ENCODE measurements at places on chromosomes 16 and 17.

DNA sequence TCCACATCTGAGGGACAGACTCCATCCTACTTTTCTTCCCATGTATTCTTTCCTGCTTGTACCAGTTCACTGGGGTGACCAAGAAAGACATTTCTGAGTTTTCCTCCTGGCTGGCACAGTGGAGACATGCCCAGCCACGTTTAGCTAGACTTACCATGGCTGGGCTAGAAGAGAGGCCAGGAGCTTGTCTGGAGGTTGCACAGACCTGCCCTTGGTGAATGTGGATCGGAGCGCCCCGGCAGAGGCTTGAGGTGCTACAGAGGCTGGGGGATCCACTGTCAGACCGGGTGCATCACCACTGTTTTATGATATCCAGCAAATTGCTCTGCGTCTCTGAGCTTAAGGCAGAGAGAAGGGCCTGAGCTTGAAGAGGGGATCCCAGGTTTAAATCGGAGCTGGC is 3.5 kb downstream of the IL4R start:
- DNase-seq = no peak

GRCh38 chr17:67546578-67547527 is 169.8 kb downstream of the PITPNC1 start:
- no peak for DNase-seq

DNA sequence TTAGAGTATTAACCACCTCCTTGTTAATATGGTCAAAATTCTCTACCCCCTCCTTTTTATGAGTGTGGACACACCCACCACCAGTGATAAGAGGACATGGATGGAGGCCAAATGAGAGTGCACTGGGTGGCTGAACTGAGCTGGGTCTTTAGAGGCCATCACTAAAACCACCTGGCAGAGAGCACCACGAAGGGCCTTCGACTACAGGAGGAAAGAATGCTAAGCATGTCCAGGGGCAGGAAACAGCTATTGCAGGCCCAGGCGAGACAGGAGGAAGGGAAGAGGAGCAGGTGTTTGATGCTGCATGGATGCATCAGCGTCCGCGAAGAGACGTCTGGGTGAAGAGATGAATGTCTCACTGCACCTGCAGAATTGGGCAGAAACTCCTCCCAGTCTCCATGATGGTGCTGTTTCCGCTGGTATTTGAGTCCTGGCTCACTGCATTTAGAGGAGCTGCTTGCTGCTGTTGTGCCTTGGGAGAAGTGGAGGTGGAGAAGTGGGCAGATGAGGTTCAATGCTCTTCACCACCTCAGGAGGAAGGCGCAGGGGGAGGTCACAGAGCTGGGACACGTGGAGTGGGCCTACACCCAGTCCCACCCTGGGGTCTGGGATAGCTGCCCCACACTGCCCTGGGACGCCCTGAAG is 33.2 kb downstream of the SPHK1 start:
- DNase-seq = peak; percentile 15

GRCh38 chr16:4814542-4815173 is 12.2 kb upstream of the ROGDI start:
- no peak for DNase-seq

- DNase-seq = no peak
These were observed 39.4 kb downstream of the CAPNS2 start for GRCh38 chr16:55605754-55606336.

GRCh38 chr17:18213666-18214270 is 11.7 kb upstream of the LLGL1 start:
- no peak for DNase-seq

GRCh38 chr16:81403208-81403600 is 41.4 kb upstream of the CMIP start:
- no peak for DNase-seq

DNA sequence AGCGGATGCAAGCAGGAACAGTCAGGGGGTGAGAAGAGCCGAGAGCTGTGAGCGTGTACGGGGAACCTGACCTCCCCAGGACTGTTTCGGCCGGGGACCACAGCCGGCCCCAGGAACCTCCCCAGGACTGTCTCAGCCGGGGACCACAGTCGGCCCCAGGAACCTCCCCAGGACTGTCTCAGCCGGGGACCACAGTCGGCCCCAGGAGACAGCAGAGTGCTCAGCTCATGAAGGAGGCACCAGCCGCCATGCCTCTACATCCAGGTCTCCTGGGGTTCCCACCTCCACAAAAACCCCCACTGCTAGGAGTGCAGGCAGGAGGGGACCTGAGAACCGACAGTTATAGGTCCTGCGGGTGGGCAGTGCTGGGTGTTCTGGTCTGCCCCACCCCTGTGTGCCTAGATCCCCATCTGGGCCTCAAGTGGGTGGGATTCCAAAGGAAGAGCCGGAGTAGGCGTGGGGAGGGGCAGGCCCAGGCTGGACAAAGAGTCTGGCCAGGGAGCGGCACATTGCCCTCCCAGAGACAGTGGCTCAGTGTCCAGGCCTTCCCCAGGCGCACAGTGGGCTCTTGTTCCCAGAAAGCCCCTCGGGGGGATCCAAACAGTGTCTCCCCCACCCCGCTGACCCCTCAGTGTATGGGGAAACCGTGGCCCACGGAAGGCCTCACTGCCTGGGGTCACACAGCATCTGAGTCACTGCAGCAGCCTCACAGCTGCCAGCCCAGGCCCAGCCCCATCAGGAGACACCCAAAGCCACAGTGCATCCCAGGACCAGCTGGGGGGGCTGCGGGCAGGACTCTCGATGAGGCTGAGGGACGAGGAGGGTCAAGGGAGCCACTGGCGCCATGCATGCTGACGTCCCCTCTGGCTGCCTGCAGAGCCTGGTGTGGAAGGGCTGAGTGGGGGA is 4.3 kb downstream of the RHBDF1 start:
- no peak for DNase-seq

DNA sequence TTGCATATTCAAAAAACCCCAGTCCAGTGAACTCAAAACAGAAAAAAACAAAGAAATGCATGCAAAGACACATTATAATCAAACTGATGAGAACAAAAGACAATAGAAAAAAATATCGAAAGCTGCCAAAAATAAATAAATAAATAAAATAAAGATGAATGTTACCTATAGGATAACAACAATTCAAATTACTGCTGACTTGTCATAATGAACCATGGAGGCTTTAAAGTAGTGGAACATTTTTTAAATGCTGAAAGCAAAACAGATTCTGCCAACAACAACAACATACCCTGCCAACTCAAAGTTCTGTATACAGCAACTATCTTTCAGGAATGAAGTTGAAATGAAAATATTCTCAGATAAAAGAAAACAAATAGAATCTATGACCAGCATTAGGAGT is 116.6 kb downstream of the CBLN1 start:
- DNase-seq = no peak

- no peak for DNase-seq
These were observed 18.7 kb downstream of the ATP2C2 start for GRCh38 chr16:84387021-84387420.

GRCh38 chr16:73056921-73057290 is 9.0 kb upstream of the ZFHX3 start:
- no peak for DNase-seq

DNA sequence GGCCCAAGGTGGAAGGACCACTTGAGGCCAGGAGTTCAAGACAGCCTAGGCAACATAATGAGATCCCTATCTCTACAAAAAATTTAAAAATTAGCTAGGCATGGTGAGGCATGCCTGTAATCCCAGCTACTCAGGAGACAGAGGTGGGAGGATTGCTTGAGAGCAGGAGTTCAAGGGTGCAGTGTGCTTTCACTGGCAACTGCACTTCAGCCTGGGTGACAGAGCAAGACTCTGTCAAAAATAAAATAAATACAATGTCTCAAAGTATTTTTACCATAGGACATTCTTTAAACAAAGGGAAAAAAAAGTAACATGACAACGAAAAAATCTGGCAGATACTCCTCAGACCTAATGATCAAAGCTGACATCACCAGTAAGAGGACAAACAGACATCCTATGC is 72.6 kb downstream of the FBXL20 start:
- no peak for DNase-seq

DNA sequence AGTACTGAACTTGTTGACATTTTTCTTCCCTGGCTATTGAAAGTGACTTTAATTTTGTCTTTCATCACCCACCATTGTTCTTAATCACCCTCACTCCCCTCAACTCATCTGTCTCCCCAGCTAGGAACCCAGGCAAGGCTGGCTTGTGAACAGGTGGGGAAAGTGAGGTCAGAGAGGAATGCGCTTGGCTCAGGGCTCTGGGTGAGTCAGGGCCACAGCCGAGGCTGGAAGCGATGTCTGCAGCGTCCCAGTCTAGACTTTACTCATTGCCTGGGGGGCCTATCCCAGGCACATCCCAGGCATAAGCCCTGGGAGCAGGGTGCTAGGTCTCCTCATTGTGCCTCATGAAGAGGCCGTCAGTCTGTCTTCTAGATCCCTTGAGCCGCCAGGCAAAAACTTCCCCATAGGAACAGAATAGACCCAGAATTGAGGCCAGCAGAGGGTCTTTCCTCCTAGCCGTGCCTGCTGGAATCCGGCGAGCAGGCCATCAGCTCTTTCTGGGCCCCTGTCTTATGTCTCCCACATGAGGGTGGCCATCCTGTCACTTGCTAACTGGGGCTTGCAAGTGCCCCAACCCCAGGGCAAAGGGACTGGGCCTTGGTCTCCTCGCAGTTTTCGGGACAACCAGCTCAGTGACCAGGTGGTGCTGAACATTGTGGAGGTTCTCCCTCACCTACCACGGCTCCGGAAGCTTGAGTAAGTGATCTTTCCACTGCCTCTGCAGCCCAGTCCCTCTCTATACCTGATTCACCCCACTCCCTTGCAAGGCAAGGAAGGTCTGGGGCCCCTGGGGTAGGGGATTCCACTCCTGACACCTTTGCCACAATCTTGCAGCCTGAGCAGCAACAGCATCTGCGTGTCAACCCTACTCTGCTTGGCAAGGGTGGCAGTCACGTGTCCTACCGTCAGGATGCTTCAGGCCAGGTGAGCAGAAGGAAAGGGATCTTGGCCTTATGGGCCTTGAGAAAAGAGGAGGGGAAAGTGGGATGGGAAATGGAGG is 40.1 kb downstream of the NLRC5 start:
- DNase-seq = no peak

DNA sequence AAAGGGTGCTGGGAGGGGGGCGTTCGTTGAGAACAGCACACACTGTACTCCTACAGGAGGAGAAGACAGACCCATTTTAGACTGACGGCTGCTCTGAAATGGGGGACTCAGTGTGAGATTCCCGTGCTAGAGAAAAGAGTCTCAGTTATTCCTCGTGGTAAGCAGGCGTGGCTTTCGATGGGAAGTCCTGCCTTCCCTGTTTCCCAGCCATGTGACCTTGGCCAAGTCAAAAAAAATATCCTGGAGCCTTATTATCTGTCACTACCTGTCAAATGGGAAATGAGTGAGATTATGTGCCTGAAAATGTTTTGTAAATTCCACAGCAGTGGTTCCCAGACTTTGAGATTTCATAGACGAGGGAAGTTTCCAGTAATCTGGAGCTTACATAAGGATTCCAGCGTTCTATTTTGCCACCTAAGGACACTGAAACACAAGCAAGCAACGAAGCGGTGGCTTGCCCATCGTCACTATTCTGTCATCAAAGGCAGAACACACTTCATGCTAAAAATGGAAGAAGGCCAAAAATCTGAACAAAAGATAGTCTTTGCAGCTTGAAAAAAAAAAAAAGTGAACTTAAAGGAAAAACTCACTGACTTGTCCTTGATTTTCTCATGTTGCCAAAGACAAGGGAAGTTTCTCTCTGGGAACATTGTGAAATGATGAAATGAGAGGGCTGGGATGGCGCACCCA is 253.4 kb upstream of the RPL38 start:
- no peak for DNase-seq

DNA sequence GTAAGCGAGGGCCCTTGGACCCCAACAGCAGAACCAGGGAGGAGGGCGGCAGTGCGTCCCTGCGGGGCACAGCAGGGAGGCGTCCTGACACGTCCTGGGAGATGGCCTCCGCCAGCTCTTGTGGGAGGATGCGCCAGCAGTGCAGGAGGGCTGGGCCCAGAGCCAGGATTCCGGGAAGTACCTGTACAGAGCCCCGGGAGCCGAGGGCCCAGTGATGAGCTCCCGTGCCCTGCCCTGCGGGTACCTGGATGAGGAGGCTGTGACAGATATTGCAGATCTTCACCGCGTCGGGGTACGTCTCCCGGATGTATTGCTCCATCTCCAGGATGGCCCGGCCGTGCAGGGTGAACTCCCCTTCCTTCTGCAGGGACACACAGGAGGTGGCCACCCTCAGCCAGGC is 23.1 kb downstream of the KDM8 start:
- no peak for DNase-seq

- DNase-seq = no peak
These were observed 29.1 kb upstream of the SHCBP1 start for GRCh38 chr16:46650254-46650623.

DNA sequence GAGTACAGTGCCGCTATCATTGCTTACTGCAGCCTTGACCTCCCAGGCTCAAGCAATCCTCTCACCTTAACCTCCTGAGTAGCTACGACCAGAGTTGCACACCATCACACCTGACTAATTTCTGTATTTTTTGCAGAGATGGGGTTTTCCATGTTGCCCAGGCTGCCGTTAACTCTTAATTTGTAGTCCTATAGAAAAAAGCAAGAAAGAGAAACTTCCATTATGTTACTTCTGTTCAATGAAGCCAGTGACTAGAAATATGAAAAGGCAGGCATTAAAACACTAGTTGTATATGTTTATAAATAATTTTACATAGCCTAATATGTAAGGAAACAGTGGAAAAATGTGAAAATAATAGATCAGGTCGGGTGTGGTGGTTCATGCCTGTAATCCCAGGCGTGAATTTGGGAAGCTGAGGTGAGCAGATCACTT is 9.7 kb downstream of the RAD51C start:
- no peak for DNase-seq

All from LoVo (cell line).